ENCODE measurements at places on chromosomes 13 and 19.
A peak's percentile ranks its signal among the peaks of the same experiment; 100 is the strongest.

- no peak for DNase-seq
Observed at GRCh38 chr13:91304741-91305140, 42.7 kb upstream of the MIR17HG start.

- DNase-seq = no peak
Observed at GRCh38 chr13:92074658-92075057, 676.2 kb downstream of the GPC5 start.

GRCh38 chr19:13689085-13689484, 75.2 kb upstream of the MRI1 start:
- no peak for DNase-seq

DNA sequence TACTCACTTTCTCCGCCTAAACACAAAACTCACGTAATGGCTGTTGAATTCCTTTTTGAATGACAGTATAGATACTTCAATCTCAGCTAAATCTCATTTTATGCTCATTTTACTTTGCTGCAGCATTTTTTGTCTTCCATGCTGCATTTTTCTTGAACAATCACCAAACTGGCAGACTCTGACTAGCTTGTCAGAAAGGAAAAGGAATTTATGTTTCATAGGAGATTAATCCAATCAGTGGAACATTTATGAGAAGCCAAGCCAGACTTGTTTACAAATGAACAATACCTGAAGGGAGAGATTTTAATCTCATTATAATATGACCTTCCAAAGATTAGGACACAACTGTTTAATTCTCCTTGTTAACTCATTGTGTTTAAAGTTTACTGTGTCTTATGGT, 1044.3 kb downstream of the DIAPH3 start:
- no peak for DNase-seq

DNA sequence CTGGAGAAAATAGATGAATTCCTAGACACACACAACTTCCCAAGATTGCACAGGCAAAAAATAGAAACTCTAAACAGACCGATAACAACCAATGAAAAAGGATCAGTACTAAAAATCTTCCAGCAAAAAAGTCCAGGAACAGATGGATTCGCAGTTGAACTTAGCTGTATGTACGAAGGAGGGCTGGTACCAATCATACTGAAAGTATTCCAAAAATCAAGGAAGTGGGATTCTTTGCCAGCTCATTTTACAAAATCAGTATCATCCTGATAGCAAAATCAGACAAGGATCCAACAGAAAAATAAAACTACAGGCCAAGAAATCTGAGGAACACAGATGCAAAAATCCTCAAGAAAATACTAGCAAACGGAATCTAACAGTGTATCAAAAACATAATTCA, 6.5 kb upstream of the LILRB2 start:
- DNase-seq = peak; percentile 20

DNA sequence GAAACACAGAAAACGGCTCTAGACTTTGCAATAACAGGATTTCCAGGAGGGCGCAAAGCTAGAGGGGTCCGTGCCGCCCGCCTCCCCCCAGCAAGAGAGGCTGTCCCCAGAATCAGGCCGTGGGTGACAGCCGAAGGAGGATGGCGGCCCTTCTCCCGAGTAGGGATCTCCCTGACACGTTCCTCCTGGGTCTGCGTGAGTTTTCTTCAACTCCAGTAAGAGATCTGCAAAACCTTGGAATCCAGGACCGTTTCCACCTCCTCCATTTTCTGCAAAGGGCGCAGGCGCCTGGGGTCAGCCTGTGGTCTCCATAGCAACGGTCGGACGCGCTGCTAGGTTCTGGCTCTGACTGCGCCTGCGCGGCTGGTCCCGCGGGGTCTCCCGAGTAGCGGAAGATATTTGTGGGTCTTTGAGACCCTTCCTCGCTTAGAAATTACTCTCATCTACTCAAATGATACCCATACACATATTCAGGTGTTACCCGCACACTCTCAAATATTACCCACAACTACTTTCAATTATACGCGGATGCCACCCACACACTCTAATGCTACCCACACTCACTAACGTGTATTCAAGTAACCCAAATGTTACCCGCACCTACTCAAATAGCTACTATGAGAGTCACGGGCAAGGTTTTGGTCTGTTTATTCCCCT, 2.1 kb downstream of the PNMA8C start:
- no peak for DNase-seq

GRCh38 chr13:23288564-23288963, 107.8 kb downstream of the SGCG start:
- DNase-seq = no peak

GRCh38 chr19:1324806-1325567, 39.3 kb downstream of the EFNA2 start:
- peak; percentile 25 for DNase-seq

- DNase-seq = peak; percentile 25
Observed at GRCh38 chr13:98664047-98664446, 87.1 kb upstream of the STK24 start.

- no peak for DNase-seq
Observed at GRCh38 chr13:96243376-96243775, 153.5 kb downstream of the HS6ST3 start.

DNA sequence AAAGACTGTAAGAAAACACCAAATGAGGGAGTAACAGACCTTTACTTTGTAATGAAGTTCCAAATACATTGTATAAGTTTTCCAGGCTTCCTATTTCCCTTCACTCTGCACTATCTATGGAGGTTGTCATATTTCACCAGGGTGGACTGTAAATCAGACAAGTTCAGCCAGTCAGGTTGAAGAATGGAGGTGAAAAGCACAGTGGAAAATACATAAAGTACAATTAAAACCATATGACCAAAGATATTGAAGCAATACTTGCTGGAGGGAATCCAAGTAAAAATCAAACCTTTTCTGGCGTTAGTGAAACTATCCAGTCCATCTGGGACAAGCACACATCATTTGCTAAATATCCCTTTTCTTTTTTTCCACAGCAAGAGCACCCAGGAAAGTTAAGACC, 3.2 kb downstream of the LHFPL6 start:
- no peak for DNase-seq

DNA sequence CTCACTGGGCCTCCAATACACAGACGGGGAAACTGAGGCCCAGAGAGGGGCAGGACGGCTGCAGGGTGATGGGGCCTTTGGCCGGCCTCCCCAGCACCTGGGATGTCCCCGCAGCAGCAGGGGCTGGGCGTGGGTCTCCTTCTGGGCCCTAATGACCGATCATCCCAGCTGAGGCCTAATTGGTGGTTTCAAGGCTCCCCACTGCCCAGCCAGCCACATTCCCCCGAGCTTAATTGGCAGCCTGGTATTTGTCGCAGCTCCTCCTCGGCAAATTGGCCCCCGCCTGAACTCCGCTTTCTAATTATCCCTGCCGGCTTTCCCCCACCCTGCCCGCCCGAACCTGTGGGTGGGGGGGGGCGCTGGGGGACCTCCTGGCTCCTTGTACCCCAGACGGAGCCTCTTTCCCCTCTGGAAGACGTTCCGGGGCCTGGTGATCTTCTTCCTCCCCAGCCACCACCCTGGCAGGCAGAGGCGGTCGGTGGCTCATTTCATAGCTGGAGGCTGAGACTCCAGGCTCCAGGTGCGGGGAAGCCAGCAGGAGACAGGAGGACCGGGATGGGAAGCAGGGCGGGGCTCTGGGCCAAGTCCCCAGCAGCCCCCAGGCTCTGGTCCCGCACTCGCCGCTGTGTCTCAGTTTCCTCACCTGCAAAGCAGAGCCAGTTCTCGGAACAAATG, 27.2 kb upstream of the WDR18 start:
- DNase-seq = no peak

DNA sequence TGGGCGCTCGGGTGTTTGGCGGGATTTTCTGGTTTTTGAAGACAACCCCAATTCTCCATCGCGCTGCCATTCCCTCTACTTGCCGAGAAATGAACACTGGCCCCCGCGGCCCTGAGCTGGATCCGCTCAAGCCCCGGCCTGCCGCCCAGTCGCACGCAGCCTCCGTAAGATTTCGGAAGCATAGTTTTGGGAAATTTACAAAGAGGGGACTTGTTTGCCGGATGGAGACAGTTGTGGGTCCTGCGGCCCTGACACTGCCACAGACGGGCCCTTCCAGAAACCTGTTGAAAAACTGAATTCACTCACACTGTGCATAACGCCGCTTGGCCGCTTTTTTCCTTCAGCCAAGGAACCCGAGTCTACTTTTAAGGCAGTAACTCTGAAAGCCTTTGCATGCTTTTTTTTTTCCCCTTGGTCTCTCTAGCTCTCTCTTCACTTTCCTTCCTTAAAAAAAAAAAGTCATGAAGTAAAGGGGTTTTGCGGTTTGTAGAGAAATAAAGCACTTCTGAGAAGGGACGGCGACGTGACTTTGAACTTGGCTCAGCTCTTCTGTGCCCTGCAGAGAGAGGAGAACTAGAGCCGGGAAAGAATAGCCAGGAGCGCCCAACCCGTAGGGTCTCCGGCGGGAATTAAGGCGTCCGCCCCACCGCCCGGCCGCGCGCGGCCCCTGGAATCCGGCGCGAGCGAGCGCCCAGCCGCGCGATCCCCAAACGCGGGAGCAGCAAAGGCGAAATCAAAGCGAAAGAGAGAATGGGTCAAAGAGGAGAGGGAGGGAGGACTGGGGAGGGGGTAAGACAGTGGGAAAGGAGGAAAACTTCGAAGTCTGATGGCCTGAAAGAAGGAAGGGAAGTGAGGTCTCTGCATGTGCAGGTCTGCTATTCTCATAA, 3.4 kb upstream of the ZIC2 start:
- no peak for DNase-seq

- DNase-seq = no peak
Observed at GRCh38 chr19:31955061-31955460, 390.3 kb upstream of the ZNF507 start.

GRCh38 chr13:37640499-37640898, 41.9 kb upstream of the POSTN start:
- no peak for DNase-seq

GRCh38 chr13:57932061-57932460, 300.5 kb downstream of the PCDH17 start:
- no peak for DNase-seq

- no peak for DNase-seq
Observed at GRCh38 chr19:48560095-48560530, 8.1 kb downstream of the SULT2B1 start.

DNA sequence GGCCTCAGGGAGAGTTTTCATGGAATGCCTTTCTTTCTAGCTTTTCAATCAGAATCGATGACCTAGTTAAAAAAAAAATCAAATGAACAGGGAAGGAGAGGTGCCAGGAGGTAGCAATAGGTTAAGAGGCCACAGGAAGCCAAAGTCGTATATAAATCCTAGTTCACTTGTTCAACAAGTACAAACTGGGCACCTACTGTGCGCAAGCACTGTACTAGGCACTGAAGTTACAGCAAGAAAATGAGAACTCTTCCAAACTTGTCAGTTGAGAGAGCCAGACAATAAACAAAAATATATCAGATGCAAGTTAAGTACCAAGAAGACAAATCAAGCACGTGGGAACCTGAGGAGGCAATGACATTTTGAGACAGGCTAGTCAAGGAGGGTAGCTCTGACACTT, 6.1 kb downstream of the SUGP2 start:
- no peak for DNase-seq

GRCh38 chr19:36420961-36421748, 2.7 kb upstream of the ZFP82 start:
- DNase-seq = peak; percentile 1

DNA sequence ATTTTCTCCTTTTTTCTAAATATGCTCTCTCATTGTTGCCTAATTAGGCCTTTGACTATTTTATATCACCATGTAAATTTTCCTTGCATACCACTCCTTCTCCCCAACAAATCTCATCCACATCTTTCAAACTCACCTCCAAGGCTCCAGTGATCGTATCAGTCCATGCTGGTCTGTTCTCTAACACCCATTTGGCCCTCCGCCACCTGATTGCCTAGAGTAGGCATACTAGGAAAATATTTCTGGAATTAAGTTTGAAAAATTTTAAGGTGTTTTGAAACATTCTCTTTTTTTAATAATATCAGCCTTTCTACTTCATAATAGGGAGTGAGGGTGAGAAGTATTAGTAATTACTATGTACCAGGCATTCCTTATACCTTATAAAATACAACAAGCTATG, 473.9 kb downstream of the FGF9 start:
- DNase-seq = no peak

GRCh38 chr13:48412881-48413351, at the start of gene LPAR6:
Gene LPAR6 (minus strand): TSS chr13:48413113. CDS start chr13:48412423, 690 bp downstream.
- DNase-seq = no peak

DNA sequence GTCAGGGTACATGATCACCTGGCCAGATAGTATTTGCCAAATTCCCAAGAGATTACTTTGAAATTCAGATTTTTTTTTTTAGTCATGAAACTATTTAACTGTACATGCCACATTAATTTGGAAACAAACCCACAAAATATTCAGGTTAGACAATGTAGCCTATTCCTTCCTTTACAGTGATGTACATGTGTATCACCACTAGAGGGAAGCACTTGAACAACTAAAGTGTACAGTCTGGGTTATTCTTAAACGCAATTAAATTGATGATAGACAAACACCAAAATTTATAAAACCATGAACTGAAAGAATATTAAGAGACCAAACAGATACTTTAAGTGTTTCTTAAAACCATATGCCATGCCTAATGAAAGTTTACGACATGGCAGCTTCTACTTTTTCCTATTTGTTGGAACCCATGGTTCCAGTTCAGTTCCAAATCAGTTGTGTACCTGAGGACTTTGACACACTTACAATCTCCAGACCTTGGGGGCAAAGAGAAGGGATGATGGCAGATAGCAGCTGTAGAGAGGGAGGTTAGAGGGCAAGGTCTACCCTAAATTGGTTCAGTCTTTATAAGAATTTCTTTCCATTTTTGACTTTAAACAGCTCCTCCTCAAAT, 52.8 kb downstream of the TNFSF13B start:
- no peak for DNase-seq

DNA sequence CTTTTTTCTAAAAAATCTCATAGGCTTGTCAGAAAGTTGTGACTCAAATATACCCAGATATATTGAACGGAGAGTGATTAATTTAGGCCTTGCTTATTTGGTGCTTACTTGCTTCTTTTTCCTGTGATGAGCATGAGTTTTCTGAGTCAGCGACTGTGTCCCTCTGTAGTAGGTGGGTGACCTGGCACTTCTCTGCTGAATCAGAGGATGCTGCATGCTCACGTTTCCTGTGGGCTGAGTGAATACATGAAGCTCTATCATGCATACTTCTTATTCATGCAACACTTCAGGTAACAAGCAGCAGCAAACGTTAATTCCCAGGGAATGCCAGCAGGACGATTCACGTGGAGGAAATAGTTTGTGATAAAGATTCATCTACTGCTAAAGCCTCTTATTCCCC, 245.0 kb downstream of the KLF5 start:
- DNase-seq = no peak

Measured in GM04503 (cell line).